ENCODE measurements at places on chromosomes 6 and 20. TPM values are rescaled to one million over a fixed set of nuclear protein-coding genes. Genes with fewer than 3 reads are reported as not detected.
A peak's percentile ranks its signal among the peaks of the same experiment; 100 is the strongest.

- peak; percentile 3 for DNase-seq
Observed at GRCh38 chr6:75223428-75223827, 17.6 kb upstream of the COL12A1 start.

DNA sequence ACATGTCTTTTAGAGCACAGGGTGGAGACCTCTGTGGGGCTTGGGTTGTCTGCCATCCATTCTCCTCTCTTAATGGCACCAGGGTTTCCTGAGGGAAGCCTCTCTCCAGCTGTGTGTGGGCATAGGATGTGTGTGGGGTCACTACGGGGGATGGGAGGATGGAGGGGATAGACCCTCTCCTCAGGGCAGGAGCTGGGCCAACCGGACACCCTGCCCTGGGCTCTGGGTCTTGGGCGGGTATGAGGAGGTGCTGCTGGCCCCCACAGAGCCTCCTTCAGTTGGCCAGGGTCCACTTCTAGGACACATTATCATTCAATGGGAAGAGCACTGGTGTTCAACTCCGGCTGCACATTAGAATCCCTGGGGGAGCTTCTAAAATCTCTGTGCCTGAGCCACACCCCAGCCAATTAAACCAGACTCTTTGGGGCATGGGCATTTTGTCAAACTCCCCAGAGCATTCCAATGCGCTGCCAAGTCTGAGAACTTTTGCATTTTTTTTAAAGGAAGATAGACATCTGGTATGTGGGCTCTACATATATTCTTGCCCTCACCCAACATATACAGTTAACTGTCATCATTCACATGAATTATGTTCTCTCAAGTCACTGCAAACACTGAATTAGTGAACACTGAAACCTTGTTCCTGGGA lies 38.5 kb downstream of the TRAM2 start:
- no peak for DNase-seq

GRCh38 chr6:47102331-47102730 lies 60.2 kb upstream of the ADGRF1 start:
- DNase-seq: no peak

DNA sequence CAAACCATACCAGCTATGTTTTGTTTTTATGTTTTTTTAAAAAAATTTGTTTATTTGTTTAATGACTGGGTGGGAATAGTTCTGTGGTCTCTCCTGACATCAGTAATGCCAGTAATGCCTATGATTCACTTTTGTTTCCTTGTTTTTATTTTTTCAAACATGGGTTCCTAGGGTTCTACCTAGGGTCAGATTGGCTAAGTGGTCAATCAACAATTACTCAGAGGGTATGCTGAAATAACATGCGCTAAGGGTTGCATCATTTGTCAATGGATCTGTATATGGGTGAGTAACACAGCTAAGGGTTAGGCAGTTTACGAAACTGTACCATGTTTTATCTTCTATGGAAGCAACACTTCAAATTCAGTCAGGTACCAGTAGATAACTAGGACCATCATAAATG lies 583.8 kb upstream of the GJE1 start:
- DNase-seq: no peak

DNA sequence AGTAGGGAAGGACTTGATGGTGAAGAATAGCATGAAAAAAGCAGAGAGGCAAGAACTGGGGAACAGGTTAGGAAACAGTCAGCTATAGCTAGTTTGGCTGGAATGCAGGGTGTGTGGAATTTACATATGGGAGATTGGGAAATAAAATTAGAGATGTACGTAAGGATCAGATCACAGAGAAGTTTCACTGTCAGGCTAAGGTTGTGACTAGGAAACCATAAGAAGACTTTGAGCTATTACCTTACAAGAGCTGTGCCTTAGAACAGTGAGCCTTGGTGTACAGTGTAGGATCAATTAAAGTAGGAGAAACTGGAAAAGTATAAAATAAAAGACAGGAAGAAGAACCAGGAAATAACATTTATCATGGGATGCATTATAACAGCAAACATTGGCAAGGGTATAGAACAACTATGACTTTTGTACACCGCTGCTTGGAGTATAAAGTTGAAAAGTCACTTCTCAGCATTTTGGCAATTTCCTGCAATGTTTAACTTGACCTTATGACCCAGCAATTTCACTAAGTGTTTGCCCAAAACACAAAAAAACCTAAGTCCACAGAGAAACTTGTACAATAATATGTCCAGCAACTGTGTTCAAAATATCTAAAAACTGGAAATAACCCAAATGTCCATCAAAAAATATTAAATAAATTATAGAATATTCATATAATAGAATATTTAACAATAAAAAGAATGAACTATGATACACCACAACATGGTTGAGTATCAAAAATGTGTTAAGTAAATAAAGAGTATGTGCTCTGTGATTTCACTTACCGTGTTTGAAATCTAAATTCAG lies 31.2 kb upstream of the SPTLC3 start:
- DNase-seq: no peak

DNA sequence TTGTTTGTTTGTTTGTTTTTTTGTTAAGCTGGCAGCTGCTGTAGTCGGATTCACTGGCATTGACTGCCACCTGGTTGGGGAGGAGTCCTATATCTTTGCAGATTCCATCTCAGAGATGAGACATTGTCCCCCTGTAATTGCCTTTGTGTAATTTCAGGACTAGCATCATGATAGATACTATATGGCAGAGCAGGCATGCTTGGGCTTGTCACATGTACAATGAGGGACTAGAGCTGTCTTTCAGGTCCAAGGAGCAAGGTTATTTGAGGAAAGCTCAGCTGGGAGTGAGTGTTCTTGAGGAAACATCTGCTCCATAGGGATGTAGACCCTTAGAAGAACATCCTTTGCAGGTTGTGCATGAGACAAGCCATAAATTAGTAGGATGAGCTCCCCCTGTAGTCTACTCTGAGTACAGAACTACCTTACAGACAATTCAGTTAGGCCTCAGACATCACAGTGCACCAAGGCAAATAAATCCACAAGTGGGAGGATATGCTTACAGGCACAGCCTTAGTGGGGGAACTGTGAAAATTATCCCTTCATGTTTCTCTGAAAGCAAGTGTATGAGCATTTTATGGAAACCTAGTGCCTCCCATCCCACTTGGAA lies 62.1 kb downstream of the BMP2 start:
- DNase-seq: peak; percentile 71

DNA sequence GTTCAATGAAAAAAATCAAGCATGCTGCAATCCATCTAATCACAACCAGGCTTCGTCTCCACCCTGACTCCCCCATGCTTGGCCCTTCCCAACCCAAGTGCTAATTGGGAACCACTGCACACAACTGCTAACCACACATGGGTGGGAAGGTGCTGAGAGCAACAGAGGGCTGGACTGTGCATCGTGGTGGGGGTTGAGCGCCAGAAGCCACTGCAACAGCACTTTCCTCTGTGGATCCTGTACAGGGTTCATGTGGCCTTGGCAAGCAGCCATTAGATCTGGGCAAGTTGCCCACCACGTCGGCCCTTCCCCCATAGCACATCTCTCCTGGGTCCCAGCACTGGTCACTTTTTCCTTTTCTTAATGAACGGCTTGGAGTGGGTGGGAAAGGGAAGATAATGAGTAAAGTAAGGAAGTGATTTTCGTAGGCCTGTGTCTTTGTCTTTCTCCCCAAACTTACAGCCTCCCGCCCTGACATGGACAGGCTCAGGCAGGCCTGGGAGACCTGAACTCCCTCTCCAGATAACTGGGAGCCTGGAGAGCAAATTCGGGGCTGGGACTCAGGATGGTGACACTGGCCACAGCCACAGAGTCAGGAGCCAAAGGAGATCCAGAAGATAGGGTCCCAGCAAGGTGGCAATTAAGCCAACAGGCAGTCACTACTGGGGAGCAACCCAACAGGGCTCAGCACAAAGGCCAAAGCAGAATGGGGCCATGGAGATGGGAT lies 34.4 kb upstream of the MRPS10 start:
- peak; percentile 85 for DNase-seq

DNA sequence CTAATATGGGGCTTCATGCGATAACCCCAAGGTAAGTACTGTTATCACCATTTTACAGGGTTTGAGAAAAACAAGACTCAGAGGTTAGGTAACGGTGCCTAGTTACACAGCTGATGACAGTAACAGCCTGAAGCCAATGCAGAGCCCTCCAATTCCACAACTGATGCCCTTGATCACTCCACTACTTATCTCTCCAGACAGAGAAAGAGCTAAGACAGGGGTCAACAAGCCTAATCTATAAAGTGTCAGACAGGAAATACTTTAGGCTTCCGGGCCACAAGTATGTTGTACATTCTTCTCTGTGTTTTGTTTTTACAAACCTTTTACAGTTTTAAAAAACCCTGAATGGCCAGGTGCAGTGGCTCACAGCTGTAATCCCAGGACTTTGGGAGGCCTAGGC lies 50.9 kb downstream of the MAP7 start:
- DNase-seq: no peak

- no peak for DNase-seq
Observed at GRCh38 chr6:19866173-19866984, 29.2 kb downstream of the ID4 start.

DNA sequence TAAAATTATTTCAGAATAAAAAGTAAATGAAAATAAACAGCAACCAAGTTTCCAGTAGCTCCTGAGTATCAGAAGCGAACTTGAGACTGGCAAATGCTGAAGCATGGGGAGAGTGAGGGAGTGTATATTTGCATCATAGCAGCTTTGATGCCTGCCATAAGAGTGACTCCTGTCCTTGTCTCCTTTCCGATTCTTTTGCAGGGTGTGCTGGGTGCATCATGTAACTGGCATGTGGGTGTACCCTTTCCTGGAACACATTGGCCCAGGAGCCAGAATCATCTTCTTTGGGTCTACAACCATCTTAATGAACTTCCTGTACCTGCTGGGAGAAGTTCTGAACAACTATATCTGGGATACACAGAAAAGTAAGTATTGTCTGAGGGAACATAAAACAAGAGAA lies 117.4 kb downstream of the ADAT2 start:
- no peak for DNase-seq

DNA sequence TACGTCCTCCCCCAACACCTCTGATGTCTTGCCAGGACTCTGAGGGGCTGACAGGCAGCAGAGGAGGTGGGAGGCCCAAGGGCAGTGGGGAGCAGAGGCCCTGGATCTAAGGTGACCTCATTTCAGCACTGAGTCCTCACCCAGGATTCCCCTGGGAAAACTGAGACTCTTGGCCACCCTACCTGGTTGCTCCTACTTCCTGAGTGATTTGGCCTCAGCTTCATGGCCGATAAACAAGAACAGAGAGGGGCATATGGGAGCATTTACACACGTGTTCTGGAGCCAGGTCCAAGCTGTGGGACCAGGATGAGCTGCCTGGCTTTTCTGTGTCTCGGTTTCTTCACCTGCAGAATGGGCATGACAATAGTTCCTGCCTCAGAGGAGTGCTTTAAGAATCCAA lies 133.8 kb downstream of the ANKRD60 start:
- DNase-seq: no peak

DNA sequence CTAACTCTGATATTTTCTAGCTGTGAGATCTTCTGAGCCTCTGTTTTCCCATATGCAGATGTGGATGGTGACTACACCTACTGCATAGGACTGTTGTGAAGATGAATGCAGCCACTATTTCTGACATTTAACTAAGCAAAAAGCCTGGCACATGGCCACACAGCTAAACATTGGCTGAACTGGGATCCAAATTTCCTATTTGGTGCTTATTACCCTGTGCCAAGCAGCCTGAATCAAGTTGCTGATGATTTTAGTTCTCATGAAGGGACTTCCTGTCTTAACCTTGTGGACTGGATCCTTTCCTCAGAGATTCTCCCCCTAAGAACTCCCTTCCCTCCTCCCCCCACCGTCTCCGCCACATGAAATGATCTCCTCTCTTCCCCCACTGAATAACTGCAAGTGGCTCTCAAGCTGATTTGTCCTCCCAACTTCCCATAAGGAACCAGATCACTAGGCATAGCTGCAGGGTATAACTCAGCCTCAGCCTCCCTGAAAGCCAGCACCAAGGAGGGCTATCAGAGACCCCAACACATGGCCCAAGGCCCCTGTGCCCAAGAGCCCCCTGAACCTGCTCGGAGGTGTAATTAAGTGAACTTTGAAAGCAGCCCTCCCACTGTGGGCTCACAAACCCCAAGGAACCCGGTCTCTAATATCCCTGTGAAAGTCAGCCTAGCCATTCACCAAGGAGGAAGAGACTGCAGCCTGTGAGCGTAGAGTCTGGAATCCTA lies 55.7 kb downstream of the MAFB start:
- no peak for DNase-seq

DNA sequence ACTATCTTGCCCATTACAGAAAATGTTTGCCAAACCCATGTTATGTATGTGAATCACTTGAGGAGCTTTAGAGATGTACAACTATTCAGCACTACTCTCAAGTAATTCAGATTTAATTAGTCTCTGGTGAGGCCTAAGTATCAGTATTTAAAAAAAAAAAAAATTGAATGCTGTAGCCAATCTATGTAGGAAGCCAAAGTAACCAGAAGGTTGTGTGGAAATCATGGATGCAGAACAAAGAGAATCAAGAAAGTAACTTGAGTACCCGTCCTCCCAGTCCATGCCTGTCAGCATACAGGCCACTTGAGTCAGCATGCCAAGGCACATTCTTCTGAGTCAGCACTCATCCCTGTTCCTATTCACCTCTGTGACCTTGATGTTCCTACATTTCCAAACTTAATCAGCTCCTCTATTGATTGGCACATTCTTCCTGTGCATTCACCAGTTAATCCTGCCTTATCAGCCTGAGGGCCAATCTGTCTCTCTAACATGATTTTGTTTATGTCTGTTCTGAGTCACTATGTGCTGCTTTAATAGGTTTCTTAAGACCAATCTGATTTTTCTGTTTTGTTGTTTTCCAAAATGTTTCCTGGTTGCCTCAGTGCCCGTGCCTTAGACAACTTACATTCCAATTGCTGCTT lies 165.6 kb downstream of the KCNQ5 start:
- DNase-seq: peak; percentile 64

DNA sequence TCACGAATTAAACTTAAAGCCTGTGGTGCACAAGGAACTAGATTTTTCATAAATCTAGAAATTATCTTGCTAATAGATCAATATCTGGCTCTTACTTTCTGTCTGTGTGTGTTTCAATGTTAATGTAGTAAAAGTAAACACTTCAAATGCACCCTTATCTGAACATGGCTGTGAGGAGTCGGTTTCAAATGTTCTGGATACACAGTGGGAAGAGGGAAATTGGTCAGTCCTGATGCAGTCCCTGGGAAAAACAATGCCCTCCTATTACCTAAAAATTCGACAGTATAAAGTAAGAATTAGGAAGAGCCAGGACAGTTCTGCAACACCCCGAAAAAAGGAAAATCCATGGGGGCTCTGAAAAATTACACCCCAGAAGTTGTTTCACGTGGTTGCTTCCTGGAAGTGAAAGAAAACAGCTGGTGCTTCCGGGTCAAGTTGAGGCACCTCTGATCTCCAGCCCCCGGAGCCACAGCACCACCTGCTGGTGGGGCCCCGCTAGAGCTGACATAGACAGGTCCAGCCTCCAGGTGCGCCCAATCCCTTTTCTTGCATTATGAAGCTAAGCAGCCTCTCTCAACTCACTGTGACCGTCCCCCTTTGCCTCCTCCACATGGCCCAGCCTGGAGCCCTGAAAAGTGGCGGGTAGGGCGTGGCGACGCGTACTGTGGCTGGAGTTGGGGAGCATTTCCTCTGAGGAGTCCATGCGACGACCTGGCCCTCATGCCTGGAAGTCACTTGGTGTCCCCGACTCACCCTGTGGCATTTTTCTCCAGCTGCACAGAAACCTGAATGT lies 8.3 kb downstream of the SEMG2 start:
- no peak for DNase-seq

GRCh38 chr6:30601815-30602641 lies 15.0 kb downstream of the PPP1R10 start:
- no peak for DNase-seq

The MLN gene
- total RNA-seq: not detected

The COL10A1 gene
- total RNA-seq: 36.2 TPM

The NR2E1 gene
- not detected for total RNA-seq

The SEL1L2 gene
- not detected for total RNA-seq

The TSBP1 gene
- not detected for total RNA-seq

The PTCHD4 gene
- 6.5 TPM for total RNA-seq

The ELOVL4 gene
- 6.8 TPM for total RNA-seq

The CCN6 gene
- total RNA-seq: 6.8 TPM
